ENCODE measurements at places on chromosomes 6 and 20.

- DNase-seq: no peak
Observed at GRCh38 chr6:40419946-40420728, 167.0 kb downstream of the LRFN2 start.

DNA sequence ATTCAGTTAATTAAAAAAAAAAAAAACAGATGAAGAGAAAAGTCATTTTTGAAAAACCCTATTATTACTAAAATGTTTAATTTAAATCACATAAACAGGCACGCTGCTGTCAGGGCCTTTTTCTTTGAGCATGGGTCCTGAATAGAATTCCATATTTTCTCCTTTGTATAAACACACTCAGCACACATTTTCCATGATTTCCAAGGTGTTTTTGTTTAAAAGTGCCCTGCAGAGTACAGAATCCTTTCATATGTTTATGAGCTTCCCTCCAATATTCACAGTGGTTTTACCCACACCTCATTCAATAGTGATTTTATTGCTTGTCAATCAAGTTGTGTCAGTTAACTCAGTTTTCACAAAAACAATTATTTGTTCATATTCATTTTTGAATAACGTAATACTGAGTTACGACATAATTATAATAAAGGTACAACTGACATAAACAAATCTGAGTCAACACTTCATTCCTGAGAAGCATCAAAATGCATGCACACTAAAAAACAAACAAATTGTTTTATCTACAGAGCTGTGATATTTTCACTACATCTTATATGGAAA is 15.2 kb downstream of the SLC35B3 start:
- DNase-seq: no peak

DNA sequence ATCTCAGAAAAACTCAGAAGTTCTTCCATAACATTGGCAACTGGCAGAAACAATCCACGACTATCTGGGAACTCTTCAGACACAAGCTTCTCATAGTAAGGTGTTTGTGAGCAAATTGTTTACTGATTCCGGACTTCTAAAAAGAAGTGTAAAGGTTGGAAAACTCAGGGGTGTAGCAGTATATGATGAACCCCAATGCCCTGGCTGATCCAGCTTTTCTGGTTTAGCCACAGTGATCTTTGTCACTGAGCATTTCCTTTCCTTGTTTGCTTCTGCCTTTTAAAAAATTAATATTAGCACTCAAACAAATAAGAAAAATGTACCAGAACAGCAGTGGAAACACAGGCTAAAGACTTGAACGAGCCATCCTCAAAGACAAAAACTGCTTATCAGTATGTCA is 4.9 kb downstream of the RGS17 start:
- no peak for DNase-seq

DNA sequence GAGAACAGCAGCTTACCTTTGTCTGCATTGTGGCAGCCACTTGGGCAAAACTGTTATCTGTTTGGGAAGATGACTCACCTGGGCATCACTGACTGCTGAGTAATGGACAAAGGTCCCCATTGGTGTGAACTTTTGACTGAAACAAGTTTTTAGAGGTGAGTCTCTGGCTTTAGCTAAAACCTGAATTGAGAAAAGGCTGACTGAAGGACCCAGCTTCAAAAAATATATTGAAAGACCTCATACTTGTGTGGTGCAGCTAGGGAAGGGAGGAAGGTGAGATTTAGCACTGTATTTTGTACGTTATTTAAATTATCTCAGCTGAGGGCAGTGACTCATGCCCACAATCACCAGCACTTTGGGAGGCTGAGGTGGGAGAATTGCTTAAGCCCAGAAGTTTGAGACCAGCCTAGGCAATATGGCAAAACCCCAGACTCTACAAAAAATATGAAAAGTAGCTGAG is 4.5 kb upstream of the CITED2 start:
- no peak for DNase-seq

- no peak for DNase-seq
Observed at GRCh38 chr6:115415378-115415777, 645.3 kb downstream of the FRK start.

DNA sequence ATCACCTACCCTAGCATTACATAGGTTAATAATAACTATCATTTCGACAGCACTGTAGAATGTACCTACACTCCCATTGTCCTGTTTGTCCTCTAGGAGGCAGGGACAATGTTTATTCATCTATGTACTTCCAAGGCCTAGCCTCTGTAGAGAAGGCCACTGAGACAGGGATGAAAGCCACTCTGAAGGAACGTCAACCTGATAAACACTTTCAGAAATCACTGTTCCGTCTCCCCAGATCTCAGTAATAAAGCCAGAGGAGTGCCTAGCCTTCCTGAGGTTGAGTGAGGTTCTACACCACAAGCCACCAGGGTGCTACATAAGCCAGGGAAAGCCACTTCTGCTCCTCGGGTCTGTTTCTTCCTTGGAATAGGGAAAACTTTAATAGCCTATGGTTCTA is 44.8 kb downstream of the POPDC3 start:
- DNase-seq: no peak

GRCh38 chr6:36444470-36444869 is 1.7 kb downstream of the KCTD20 start:
- no peak for DNase-seq

GRCh38 chr6:55445648-55446204 is 118.5 kb downstream of the GFRAL start:
- no peak for DNase-seq

- DNase-seq: no peak
Observed at GRCh38 chr20:48191200-48191599, 405.9 kb upstream of the SULF2 start.

DNA sequence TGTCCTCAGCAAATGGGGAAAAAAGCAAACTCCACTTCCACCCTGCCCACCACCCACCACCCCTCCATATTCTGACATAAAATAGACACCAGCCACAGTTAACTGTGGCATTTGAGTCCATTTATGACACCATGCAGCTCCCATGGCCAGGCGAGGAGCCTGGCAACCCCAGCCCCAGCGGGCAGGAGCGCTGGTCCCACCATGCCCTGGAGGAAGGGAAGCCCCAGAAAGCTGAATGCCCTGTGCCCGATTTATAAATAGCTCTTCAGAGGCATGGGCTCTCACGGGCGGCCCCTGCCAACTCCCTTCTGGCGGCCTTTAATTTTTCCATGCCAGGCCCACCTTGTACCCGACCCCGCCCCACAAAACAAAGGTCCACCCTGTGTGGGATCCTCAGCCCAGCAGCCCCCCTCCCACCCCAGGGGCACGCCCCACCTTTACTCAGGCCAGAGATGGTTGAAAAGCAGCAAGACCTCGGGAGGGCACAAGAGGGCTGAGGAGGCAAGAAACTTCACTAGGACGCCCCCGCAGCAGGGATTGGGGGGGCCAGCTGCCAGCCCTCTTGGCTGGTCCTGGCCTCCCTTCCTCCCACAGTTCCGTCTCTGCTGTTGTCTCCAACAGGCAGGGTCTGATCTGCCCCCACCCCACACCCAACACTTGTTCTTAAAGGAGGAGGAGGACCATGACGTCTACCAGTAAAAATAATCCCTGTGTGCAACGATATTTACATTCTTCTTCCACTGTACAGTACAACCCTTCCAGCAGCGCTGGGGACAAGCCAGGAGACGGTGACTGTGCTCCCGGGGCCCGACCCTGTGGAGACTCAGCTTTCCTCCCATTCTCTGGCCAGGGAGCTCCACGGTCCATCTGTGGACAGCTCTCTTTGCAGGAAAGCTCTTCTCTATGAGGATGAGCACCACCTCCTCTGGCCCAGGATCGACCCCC is 115.6 kb upstream of the CDYL start:
- no peak for DNase-seq

GRCh38 chr6:75493400-75494064 is at the start of gene FILIP1:
Gene FILIP1, minus strand, starts transcription at chr6:75493800. Its CDS starts 78,828 bp downstream, at chr6:75414972.
- no peak for DNase-seq

GRCh38 chr6:134921276-134921675 is 28.6 kb downstream of the ALDH8A1 start:
- no peak for DNase-seq

DNA sequence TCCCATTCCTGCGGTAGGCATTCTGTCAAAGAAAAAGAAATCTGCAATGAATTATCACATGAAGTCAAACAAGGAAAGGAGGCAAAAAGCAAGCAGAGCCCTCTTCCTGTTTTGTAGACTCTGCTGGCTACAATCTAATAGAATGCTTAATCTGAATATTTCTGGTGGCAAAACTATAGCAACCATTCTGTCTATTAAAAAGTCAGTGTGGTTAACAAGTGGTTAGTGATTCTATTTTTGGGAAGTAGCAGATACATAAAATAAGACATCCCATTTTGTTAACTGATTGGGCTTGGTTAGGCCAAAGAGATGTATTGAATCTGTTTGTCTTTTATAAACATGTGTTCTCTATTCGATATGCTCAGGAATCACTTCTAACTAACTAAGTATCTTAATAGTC is 442.3 kb downstream of the CDC5L start:
- DNase-seq: no peak

- DNase-seq: no peak
Observed at GRCh38 chr20:635028-635892, 17.7 kb downstream of the SRXN1 start.

DNA sequence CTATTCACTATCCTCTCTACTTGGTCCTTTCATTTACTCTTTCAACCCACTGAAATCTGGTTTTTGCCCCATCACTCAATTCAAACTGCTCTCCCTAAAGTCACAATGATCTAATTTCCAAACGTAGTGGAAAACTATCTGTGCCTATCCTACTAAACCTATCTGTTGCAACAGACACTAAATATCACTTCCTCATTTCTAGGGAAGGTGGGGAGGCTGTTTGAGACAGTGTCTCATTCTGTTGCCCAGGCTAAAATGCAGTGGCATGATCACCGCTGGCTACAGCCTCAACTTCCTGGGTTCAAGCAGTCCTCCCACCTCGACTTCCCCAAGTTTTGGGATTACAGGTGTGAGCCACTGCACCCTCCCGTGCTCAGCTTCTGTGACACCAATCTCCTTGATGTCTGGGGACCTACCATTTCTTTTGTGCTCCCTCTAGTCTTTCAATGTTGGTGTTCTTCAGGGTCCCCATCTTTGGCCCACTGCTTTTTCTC is 8.8 kb downstream of the RANBP9 start:
- DNase-seq: no peak

DNA sequence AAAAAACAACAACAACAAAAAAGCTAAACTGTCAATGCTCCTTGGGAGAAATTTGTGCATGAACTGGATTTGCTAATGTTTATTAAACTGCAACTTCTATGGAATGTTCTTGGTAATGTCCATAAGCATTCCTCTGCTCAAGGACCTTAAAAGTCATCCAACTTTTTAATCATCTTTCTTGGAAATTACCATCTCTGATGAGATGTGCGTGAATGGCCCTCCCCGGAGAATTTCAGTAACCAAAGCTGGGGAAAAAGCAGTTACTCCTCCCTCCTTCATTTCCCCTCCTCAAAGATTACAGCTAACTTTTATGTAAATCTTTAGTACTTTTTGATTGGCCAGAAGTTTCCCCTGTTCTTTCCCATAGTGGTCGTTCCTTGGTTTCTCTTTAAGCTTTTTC is 5.2 kb downstream of the TBCC start:
- no peak for DNase-seq

DNA sequence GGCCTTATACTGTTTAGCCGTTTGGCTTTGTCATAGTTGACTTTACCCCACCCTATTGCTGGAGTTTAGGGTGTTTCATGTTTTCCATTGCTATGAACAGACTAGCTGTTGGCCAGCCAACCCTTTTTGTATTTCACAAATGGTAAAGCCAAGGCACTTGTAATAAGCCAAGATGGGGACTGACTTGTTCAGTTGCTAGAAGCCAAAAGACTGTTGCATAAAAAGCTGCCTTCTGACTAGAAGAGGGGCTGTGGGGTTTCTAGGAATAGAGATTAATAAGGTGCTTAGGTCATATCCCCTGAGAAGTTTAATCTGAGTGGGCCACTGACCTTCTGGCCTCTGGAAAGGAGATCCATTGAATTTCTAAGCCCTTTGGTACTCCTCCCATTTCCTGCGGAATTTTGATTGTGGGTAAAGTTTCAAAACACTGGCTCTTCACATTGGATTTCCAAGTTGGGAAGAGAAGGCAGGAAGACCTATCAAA is 211.1 kb downstream of the PLCB4 start:
- no peak for DNase-seq

GRCh38 chr6:134911547-134911946 is 38.4 kb downstream of the ALDH8A1 start:
- no peak for DNase-seq

DNA sequence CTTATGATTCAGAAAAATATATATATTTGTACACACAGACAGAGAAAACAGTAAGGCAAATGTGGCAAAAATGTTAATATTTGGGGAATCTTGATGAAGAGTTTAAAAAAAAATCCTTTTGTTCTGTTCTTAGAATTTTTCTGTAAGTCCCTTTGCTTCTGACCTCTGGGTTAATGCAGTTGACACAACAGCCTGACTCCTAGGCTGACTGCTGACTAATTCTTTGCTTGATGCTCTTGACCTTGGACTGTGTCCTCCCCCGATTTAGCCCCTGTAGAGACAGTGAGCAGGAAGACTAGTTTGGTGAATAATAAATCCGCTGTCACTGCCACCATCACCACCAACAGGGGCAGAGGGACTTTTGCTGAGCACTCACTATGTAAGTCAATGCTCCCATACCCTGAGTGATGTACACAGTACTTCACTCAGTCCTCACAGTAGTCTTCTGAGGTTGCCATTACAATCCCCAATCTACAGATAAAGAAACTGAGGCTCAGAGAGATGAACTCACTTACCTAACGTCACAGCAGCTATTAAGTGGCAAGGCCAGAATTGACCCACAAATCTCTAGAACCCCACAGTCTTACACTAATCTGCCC is 71.7 kb downstream of the SNX5 start:
- no peak for DNase-seq

- DNase-seq: no peak
Observed at GRCh38 chr20:37627060-37627766, 66.6 kb upstream of the CTNNBL1 start.

DNA sequence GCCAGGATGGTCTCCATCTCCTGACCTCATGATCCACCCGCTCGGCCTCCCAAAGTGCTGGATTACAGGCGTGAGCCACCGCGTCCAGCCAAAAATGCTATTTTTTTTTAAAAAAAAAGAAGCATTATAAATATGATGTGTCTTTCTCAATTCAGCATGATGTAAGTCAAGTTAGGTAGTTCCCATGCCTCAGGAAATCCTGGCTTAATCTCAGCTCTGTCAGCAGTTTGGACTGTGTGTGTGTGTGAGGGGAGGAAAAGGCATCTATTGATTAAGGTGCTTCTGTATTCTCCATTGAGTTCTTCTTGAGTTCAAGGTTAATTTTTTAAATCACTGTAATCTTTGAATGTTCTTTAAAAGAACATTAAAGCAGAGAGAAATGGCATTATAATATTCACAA is 51.5 kb downstream of the GMDS start:
- DNase-seq: no peak

GRCh38 chr20:38343311-38344106 is 2.8 kb upstream of the LBP start:
- no peak for DNase-seq

DNA sequence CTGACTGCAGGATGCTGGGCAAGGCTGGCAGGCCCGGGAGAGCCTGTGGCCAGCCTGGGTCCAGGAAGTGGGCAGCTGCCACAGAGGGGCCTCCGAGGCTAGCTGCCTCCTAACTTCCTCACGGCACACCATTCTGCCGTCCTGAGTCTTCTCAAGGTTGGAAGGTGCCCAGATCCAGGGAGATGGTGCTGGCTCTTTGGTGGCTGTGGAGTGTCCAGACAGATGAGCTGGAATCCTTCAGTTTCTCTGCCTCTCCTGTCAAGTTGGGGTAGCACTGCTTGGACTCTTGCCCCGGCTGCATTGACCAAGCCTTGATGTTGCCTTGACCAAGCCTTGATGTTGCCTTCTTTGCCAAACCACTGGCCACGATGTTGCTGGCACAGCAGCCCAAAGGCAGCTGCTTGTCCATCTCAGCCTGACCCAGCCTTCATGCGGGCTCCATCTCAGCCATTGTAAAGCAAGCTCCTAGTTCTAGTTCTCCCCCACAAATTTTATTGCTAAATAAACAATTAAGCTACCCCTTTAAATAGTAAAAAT is 75.1 kb upstream of the AFDN start:
- DNase-seq: no peak

Measured in activated effector memory CD4-positive, alpha-beta T cell treated with Interleukin-2 at 50 U/mL for 16 hours (primary cell).